ENCODE measurements at places on chromosomes 7 and 10.

DNA sequence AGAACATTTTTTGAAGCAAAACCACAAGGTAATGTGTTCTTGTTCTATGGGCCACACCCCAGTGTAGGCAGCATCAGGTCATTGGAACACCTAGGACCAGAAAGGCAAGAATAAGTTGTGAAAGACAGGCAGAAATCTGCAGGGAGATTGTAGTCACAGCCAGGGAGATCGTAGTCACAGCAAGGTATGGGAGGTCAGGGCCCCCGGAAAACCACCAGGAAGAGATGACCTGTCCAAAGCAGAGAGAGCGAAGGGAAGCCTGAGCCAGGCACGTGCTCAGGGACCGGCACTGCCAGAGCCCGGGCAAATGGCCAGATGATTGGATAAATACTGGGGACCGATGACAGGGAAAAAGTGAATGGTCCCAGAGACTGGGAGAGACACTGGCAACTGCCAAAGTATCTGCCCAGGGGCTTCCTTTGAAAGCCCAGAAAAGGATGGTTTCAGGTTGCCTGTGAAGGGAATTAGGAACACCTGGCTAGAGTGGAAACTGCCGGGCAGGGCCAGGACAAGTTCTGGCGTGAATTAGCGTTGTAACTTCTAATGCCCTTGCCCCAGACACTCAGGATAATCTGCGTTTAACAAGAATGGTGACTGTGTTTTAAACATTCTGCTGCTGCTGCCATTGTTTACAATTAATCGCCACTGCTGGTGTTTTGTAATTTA is 3.9 kb upstream of the NOBOX start:
- DNase-seq = no peak

DNA sequence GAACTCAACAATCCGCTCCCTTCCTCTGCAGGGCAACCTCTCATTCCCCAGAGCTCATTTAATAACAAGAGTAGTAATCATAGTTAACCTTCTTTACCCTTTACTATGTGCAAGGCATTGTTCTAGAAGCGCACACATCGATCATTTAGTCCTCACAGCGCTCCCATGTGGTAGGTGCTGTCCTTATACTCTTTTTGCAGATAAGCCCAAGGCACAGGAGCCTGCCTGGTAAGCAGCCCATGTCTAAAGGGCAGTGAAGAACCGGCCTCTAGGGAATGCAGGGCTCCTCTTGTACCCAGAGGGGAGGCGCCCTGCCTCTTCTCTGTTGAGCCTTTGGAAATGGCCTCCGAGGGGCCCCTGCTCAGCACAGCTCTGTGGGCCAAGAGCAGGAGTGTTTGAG is 14.3 kb downstream of the CHST3 start:
- DNase-seq = no peak

GRCh38 chr7:6284461-6285360 is 12.3 kb upstream of the CYTH3 start:
- no peak for DNase-seq

GRCh38 chr10:70990681-70991080 is 102.3 kb upstream of the PCBD1 start:
- DNase-seq = no peak

GRCh38 chr7:24739306-24739705 is 18.0 kb downstream of the GSDME start:
- no peak for DNase-seq

DNA sequence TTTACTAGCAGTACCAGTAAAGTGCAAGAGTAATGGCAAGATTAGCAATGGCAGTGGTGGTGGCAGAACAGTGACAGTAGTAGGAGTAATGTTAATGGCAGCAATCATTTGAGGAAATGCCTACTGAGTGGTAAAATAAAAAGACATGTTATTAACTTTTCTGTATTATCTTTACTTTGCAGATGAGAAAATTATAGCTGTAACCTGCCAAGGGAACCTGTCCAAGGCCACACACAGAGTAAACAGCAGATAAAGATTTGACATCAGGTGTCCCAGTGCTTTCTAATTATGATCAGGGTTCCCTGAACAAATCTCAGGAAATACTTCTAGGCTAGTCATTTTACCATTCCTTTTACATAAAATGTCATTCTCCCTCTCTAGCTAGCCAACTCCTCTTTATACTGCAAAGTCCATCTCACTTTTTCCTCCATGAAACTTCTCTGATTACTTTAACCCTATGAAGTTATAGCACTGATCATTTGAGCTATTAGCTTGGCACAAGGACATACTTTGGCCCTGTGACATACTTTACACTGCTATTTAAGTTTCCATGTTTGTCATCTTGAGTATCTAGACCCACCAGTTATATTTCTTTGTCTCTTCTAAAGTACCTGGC is 219.1 kb downstream of the TAX1BP1 start:
- DNase-seq = no peak

- DNase-seq = no peak
These were observed 319.9 kb upstream of the COBL start for GRCh38 chr7:51636503-51636902.

DNA sequence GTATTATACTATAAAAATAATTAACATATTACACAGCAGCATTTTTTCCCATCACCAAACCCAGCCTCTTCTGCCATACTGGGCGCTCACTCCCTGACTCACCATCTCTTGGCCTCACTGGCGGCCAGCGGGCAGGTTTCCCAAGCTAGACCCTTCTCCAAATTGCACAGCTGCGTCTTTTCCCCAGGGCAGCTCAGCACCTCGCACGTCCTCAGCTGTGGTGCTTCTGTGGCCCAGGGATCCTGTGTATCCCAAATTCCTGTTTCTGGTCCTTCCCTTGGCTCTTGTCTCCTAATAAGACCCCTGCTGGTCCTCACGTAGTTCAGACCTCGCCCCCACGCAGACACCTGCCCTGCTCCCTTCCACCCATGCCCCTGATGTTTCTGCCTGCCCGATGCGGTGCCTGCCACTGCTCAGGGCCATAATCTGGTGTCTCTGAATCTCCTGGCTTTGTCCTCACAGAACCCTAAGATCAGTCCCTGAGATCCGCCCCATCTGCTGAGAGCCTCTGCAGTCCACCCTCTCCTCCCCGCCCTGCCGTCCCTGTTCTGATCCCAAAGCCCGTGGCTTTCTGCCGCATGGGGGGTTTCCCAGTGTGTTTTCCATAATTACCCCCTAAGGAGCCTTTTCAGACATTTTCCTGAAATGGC is 290.1 kb downstream of the TCERG1L start:
- DNase-seq = no peak

DNA sequence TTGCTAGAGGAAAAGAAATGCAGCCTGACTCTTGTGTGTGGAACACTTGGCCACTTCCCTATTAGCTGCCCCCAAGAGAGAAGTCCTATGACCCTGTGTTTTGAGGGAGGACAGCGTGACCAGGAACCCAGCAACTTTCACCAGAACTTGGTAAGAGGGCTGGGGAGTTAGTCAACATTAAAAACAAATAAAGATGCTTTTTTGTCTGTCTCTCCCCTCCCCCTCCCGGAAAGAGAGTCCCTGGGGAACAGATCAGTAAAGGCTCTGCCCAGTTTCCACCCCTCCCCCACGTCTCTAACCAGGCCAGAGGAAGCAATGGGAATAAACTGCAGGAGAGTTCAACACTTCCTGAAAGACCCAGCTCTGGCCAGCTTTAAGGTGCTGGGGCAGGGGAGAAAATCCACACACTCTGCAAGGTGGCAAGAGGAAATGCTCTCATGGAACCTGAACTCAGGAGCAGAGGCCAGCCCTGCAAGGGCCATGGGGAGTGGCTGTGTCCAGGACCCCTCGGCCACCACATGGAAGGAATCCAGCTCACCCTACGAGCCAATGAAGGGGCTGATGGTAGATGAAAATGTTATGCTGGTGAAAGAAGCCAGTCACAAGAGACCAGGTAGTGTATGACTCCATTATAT is 21.5 kb downstream of the SH3PXD2A start:
- DNase-seq = no peak

- DNase-seq = peak; percentile 20
These were observed 129.3 kb downstream of the WNT2 start for GRCh38 chr7:117193564-117193963.

GRCh38 chr7:81075150-81075549 is 156.3 kb upstream of the SEMA3C start:
- no peak for DNase-seq
